ENCODE measurements at places on chromosomes 11 and 22.
A peak's percentile ranks its signal among the peaks of the same experiment; 100 is the strongest.

- no peak for DNase-seq
These were observed 215.1 kb downstream of the PGR start for GRCh38 chr11:100914415-100915110.

DNA sequence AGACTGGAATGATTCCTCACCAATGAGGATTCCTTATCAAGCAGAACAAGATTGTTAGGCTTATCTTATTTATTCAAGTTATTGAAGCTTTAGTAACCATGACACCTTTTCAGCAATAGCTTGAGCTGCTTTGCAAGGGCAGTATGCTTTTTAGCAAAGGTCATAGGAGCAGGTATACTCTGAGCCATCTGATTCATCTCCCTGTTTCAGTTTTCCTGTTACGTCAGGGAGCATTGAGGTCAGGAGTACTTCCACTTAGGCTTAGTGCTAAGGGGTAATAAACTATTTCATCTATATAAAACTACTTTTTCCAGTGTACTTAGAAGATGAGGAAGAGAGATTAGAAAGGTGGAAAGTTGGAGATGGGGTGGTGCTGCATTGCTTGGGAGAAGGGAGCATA lies 17.7 kb upstream of the ANKRD42 start:
- no peak for DNase-seq

- DNase-seq = no peak
These were observed 39.3 kb downstream of the DUSP8 start for GRCh38 chr11:1532606-1533341.

DNA sequence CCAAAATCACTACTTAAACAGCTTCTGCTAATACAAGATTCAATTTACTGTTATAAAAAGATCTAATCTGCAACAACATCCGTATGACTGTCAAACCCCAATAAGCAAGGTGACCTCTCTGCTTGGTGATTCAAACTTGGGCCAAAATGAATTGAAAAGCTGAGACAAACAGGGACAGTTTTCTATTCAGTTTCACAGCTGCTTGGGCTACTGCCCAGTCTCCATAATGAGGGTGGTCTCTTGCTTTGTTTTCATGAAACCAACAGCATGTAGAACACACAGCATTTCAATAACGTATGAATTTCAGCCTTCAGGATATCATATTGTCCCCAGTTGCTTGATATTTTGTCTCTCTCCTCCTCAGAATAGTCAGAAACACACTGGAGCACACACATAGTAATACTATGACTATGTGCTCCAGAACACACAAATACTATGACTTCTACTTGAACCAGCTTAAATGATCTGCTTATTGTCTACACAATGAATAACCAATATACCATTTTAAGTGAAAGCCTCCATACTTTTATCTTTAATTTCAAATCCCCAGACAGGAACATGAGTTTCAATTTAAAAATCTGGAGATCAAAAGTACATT lies 285.0 kb downstream of the TTC28 start:
- peak; percentile 16 for DNase-seq

DNA sequence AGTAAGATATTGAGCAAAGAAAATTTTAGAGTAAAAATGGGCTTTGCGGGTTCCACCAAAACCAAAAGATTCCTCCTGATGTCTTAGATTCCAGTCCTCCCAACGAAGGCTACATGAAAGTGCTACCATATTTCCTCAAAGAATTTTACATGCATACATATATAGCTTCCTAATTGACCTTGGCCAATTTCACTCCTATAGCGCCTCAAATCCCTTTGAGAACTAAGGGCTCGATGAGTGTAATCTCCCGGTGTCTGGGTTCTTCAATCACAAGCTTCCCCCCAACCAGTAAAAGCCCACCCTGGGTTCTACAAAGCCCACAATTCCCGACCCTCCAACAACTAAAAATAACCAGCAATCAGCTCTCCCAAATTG lies 1.2 kb downstream of the SIK3 start:
- DNase-seq = no peak

DNA sequence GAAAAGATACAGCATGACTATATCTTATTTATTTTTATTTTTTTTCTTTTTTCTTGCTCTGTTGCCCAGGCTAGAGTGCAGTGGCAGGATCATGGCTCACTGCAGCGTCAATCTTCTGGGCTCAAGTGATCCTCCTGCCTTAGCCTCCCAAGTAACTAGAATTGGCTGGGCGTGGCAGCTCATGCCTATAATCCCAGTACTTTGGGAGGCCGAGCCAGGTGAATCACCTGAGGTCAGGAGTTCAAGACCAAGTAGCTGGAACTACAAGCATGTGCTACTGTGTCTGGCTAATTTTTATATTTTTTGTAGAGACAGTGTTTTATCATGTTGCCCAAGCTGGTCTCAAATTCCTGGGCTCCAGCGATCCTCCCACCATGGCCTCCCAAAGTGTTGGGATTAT lies 28.3 kb upstream of the CCDC134 start:
- no peak for DNase-seq

- DNase-seq = peak; percentile 87
These were observed 4.8 kb upstream of the ELFN2 start for GRCh38 chr22:37431801-37432707.

DNA sequence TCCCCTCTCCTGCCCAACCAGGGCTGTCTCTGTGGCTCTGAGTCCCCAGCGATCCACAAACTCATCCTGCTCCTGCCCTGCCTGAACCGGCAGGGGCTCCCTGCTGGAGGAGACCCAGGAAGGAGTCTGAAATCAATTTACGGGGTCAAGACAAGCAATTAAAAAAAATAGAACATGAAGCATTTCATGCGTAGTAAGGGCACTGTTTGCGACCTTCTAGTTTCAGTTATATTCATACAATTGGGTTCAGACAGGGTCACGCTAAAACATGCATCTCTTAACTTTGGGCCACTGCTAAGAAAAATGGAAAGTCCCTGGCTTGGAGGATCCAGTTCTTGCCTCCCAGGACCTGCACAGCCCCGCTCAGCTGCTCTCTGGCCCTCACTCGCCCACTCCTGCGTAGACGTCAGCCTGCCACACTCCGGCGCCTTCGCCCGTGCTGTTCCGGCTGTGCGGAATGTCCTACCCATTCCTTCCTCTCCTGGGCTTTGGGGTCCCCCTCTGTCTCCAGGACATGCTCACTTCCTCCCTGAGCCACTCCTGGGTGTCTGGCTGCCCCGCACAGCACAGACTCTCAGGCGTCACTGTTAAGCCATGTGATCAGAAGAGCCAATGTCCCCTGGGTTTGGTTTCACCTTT lies 12.8 kb downstream of the NFAM1 start:
- no peak for DNase-seq

DNA sequence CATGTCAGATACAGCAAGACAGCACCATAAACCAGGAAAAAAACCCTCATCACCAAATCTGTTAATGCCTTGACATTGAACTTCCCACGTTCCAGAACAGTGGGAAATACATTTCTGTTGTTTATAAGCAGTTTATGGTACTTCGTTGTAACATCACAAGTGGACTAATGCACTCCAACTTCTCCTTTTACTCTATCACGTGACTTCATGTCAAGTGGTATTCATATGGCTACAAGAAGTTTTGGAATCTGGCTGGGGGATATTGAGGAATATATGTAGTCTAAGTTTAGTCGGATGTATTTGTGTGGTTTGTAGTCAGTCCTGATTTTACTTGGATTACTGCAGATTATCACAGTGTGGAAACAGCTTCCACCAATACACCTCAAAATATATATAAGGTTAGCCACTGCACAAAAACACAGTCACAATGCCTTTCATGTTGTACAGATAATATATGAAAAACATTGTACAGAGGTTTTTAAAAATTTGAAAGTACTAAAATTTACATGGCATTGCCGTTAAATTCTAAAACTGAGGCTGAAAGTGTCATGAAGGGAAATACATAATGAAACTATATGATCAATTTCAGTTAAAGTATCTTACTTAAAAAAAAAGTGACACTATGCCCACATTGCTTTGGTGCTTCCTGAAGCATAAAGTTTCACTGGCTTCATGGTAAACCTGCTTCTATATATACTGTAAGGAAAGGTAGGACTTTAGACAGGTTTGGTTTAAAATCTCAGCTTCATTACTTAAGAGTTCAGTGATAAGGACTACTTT lies 134.1 kb downstream of the CASP12 start:
- DNase-seq = no peak

- peak; percentile 57 for DNase-seq
These were observed 9.7 kb upstream of the MALAT1 start for GRCh38 chr11:65489035-65489705.

GRCh38 chr22:45240104-45240809 lies 437 bp downstream of the KIAA0930 start:
- peak; percentile 35 for DNase-seq

DNA sequence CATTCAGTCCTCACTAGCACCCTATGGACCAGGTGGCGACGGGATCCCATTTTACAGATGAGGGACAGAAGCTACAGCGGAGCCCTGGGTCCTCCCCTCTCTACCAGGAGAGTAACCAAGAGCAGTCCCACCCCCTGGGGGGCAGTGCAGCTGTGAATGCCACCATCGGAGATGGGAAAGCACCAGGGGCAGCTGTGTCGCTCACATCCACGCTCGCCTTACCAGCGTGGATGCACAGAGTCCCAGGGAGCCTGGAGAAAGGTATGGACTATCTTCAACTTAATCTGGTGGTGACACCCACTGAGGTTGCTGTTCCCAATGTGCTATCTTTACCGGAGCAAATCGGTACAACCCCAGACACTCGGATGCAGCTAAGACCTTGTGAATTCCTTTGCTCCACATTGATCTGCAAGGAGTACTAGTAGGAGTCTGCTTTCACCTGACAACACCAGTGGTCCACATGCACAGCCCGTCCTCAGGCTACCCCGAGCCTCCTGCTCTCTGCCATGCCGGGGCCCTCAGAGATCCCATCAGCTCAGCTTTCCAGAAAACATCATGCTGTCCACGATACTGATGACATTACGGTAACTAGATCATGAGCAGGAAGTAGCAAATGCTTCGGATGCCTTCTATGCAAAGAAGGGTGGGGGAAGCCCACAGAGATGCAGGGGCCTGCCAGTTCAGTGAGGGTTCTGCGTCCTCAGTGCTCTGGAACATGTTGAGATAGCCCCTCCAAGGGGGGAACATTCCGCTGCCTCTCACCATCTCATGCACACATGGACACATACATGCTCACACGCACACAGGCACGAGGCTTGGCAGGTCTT lies 126.0 kb downstream of the CTTN start:
- DNase-seq = no peak

- peak; percentile 32 for DNase-seq
These were observed 386.2 kb downstream of the NTM start for GRCh38 chr11:131756479-131757110.

DNA sequence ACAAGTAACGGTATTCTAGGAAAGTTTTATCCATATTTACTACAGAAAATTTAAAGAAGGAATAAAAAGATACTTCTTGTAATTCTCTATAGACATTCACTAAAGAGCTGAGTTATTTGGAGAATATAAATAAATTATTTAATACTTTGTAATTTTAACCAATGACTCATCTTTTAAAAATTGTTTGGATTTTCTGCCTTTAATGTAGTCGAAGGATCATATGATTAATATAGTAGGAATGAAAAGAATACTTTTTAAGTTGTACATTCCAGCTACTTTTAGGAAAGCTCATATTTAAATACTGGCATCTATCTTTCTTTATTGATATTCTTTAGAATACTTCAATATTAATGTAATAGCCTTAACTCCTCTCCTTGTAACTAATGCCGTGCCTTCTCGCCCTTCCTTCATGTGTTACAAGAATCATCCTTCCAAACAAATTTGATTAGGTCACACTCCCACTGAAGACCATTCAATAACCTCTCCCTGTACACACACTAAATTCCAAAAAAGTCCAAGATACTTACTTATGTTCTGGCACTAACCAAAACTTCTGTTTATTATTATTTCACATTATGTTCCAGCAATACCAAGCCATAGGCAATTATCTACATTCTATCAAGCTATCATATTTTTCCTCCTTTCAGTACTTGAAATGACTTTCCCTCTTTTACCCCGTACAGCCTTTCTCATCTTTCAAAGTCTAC lies 501.9 kb downstream of the CNTN5 start:
- peak; percentile 8 for DNase-seq

DNA sequence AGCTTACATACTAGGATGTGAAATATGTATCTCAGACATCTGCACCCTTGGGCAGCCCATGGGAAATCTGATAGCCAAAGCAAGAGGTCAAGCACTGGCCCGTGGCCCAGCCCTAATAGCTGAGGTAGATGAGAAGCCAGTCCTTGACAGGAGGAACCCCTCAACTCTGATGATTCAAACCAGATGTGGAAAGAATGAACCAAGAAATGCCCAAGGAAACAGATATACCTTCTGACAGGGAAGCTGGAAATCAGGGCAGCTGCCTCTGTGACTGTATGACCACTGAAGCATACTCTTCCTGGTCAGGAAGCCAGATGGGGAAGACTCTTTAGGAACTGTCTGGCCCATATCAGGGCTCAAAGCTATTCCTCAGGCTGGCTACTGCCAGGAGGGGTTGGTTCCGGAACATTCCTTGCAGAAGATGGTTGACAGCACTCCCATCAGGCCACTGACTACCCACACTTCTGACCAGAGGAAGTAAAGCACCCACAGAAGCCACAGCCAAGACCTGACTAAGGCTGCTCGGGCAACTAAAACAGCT lies 124.2 kb downstream of the SWAP70 start:
- peak; percentile 78 for DNase-seq

GRCh38 chr11:36237391-36237790 lies 51.8 kb downstream of the COMMD9 start:
- DNase-seq = no peak

DNA sequence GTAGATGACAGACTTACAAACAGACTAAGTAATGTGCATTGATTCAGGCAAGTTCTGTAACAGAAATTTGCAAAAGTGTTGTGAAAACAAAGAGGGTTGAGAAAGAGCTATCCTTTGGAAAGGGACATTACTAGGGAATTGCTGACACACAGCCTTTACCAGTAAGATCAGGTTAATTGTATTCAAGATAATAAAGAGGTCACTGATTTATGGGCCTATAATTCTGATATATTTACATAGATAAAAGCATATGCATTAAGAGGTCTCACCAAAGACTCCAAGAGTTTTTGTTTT lies 138.7 kb downstream of the MAML2 start:
- no peak for DNase-seq

GRCh38 chr11:5713695-5714094 lies 22.6 kb upstream of the OR56B1 start:
- no peak for DNase-seq

DNA sequence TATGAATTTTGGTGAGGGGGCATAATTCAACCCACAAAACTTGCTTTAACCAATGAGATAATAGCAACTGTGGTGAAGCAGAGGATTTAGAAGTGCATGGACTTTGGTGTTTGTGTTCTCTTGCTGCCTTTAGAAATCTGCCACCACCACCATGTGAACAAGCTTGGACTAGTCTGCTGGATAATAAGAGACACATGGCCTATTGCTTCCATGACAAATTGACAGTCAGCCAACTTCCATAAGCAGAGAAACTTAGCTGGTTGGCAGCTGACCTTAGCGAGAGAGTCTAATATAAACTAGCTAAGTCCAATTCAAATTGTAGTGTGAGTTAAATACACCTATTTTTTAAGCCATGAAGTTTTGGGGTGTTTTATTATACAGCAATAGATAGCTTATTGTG lies 482.1 kb upstream of the ANO5 start:
- no peak for DNase-seq

DNA sequence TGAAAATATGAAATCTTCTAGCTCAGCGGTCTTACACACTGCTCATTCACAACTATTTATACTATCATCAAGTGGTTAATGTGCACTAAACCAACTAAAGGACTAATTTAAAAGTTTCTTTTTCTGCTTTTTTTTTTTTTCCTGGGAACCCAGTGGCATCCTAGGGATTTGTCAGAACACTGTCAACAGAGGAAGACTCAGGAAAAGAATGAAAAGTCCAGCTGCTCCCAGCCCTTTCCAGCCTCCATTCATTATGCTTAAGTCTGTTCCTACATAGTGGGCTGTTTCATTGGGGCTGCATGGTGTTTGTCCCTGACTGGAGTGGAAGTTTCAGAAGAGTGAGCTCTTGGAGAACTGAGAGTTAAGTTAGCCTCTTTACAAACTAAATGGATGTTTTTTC lies 391.1 kb downstream of the AASDHPPT start:
- no peak for DNase-seq

Measured in AG08396 (cell line).